Motor neuron (in vitro differentiated cells): ENCODE measurements at places on chromosomes 5 and 9. TPM values are rescaled to one million over a fixed set of nuclear protein-coding genes. Genes with fewer than 3 reads are reported as not detected.

ABCA2 gene
- total RNA-seq: 10.1 and 11.2 TPM in 2 replicates

OGN gene
- 0.16 and 0.50 TPM in 2 replicates for total RNA-seq

PDE6A gene
- total RNA-seq: 0.36 and 0.43 TPM in 2 replicates

RPS14 gene
- 5,237 and 6,053 TPM in 2 replicates for total RNA-seq

SPATA6L gene
- total RNA-seq: 2.9 and 3.8 TPM in 2 replicates

ARL14EPL gene
- 0.21 TPM in 1 of 2 replicates, not detected in the other for total RNA-seq

C5orf34 gene
- 2.2 and 2.7 TPM in 2 replicates for total RNA-seq

TRIM36 gene
- 0.45 and 1.1 TPM in 2 replicates for total RNA-seq

ARID3C gene
- total RNA-seq: 0.05 TPM in 1 of 2 replicates, not detected in the other

CDH10 gene
- 19.7 and 20.9 TPM in 2 replicates for total RNA-seq

BNC2 gene
- total RNA-seq: 1.5 and 1.6 TPM in 2 replicates

SPINK13 gene
- total RNA-seq: 0.51 and 0.81 TPM in 2 replicates

SNCB gene
- 5.0 and 5.6 TPM in 2 replicates for total RNA-seq

DNA sequence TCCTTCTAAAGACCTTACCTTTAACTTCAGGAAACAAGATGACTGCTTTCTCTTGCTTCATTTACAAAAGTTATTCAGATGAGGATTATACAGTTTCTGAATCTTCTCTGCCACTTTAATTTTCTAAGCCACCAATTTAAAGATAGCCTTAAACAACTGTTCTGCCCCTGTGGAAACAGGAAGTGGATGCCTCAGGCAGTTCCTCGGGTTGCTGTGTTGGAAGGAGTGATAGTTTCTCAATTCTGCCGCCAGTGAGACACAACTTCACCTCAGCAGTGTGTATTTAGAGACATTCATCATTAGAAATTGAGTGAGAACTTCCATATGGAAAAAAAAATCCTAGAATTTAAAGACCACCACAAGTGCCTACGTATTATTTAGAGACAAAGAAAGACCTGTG is 475.1 kb upstream of the WWC1 start:
- no peak for ATAC-seq

DNA sequence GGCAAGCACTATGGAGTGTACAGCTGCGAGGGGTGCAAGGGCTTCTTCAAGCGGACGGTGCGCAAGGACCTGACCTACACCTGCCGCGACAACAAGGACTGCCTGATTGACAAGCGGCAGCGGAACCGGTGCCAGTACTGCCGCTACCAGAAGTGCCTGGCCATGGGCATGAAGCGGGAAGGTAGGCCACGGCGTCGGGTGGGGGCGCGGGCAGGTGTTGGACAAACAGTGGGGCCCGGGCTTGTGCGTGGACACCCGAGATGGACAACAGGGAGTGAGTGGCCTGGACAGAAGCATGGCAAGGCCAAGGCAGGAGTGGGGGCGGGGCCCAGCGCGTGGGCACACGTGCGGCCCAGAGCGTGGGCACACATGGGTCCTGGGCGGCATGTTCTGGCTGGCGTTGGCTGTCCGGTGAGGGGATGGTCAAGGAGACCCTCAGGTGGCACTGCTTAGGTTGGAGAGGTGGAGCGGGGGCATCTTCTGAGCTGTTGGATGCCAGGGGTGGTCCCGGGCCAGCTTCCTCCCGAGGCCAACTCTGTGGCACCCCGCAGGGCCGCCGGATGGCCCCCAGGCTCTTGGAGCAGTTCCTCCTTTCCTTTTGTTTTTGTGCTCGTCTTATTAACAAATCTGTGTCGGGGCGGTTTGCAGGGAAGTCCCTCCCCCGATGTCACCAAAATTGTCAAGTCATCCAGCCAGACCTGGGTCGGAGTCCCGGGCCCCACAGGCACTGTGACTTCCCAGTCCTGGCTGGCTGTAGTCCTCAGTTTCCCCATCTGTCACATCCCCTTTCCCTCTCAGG is 82.9 kb downstream of the RXRA start:
- no peak for ATAC-seq

- ATAC-seq: no peak
Measured at GRCh38 chr9:31740705-31741104, 643.7 kb upstream of the ACO1 start.

- ATAC-seq: no peak
Measured at GRCh38 chr9:10282084-10282483, 330.7 kb downstream of the PTPRD start.

GRCh38 chr9:133801739-133802138 is 63.6 kb upstream of the SARDH start:
- ATAC-seq: no peak

DNA sequence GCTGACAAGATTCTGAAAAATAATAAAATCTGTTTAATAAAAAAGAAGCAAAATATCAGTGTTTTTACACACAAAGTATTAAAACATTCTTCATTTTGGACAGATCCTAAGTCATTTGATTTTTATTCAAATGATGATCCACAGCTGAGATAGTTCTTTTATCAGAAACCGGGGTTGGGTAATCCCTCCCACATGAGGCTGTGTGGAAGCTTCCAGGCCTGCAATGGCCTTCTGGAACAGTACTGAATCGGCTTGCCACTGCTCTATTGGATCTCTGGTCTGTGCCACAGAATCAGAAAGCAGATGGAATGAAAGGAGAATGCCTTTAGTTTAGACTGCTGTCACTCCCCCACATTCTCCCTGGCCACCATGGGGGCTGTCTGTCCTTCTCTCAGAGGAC is 6.1 kb upstream of the C5orf58 start:
- ATAC-seq: no peak

DNA sequence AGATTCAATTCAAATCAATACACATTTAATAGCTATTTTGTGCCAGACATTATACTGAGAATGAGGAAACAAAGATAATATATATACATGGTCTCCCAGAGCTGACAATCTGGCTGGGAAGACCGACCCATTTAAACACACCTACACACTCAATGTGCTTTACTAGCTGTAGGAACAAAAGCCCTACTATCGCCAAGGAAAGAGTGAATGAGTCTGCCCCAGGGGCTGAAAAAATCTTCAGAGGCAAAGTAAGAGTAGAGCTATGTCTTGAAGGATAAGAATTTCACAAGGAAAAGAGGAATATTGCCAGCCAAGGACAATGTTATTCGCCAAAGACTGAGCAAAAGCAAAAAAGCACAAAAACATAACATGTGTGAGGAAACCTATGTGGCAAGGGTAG is 6.6 kb downstream of the PFDN1 start:
- no peak for ATAC-seq

GRCh38 chr9:694403-695154 is 146.9 kb upstream of the DMRT1 start:
- peak; percentile 40 for ATAC-seq

GRCh38 chr5:148791334-148791667 is 35.1 kb upstream of the ADRB2 start:
- no peak for ATAC-seq

DNA sequence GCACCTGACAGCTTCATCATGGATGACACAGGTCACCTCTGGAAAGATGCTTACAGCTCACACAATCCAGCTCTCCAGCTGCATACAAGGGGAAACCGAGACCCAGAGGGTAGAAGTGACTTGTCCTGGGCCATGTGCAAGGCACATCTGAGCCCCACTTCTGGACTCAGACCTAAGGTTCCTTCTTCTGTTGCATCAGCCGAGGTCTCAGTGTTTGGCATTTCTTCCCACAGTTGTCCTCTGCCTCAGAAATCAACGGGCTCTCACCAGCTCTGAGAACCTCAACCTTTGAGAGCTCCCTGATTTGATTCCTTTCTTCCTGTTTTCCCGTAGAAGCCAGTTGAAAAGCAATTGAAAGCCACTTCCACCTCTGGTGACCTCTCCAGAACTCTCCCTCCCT is 38.7 kb upstream of the COL15A1 start:
- ATAC-seq: no peak

DNA sequence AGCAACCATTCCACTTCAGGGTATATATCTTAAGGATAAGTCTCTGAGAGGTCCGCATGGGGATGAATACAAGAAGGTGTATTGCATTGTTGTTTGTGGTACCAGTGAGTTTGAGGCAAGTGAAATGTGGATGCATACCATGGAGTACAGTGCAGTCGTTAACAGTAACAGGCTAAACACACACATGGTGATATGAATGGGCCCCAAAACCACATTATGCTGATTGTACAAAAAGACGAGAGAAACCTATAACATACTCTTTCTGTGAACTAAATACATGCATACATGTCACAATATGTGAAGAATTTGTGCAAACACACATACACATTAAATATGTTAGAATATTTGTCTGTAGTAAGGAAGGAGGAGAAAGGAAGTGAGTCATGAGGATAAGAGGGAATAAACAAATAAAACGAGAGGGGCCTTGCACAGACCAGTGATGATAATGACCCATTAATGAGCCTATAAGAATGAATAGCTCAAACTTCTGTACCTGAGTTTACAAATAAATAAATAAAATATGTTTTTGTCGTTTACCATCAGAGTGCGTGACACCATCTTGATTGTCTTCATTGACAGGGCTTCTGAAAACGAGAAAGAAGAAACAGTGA is 66.5 kb upstream of the RICTOR start:
- no peak for ATAC-seq

DNA sequence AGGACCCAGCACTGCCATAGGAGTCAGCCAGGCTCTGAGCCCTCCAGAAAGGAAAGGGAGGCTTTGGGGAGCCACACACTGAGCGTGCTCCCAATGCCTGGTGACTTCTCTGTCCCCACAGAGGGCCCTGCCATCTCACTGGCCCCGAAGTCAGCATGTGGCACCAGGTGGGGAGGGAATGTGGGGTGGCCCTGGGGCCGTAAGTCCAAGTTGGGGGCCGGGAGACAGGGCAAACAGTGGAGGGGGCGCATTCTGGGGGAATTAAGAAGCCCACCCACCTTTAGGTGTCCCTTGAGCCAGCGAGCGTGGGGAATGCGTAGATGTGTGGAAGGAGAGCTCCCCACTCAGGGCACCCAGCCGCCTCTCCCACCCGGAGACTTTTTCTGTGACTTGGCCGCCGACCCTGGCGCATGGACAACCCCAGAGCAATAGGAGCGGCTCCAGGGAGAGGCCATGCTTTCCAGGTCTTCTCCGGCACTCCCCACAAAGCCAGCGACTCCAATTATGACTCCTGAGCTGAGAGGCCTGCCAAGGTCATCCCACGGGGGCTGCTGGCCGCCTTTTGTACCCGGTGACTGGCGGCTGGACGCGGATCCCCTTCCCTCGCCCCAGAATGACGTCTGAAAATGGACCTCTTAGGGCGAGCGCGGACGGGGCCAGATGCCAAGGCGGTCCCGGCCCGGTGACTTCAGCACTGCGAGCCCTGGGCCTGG is 9.8 kb downstream of the IRX1 start:
- no peak for ATAC-seq

DNA sequence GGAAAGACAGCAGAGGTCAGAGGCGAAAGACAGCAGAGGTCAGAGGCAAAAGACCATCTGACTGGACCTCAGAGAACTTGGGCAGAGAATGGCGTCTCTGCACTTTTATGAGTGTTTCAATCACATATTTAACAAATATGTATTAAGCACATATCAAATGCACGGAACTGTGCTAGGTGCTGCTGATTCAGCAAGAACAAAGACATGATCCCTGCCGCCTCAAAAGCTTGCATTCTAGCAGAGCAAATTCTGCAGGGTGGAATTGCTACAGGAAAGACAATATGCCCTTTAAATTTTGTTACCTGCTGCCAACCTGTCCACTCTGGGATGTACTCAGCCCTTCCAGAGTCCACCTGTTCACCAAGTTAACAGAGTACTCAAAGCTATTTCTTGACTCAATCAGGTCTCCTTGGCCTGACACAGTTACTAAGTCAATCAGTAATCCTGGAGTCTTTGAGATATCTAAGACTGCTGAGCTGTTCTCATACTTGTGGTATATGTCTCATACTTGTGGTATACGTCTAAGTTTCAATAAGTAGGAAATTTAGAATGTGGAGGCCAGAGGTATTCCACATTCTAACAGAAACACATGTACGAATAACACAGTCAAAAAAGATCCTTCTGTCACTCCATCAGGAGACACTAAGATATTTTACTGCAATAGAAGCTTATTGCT is 131.8 kb downstream of the GNAQ start:
- ATAC-seq: no peak

- ATAC-seq: no peak
Measured at GRCh38 chr5:35979715-35980114, 11.5 kb downstream of the UGT3A1 start.

GRCh38 chr5:81393783-81394718 is at the start of gene ACOT12:
ACOT12 (minus strand) TSS chr5:81394134; CDS start chr5:81394114, 20 bp downstream.
- ATAC-seq: peak; percentile 83

- ATAC-seq: peak; percentile 80
Measured at GRCh38 chr9:81389569-81389993, 299.8 kb downstream of the TLE1 start.

DNA sequence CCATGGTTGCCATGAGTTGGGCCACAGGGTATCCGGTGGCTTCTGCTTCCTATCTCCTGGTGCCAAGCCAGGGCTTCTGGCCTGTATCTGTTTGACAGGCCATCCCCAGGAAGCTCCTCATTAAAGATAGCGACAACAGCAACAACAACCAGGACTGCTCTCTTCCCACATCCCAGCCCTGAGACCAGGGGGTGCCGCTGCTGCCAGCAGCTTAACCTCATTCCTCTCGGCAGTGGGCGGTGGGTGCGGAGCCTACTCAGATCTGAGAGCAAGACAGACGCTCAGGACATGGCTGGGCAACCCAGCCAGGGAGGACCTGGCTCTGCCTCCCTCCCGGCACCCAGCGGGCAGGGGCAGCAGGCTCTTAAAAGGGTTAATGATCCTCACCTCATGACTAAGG is 98.3 kb downstream of the PSD2 start:
- ATAC-seq: no peak

DNA sequence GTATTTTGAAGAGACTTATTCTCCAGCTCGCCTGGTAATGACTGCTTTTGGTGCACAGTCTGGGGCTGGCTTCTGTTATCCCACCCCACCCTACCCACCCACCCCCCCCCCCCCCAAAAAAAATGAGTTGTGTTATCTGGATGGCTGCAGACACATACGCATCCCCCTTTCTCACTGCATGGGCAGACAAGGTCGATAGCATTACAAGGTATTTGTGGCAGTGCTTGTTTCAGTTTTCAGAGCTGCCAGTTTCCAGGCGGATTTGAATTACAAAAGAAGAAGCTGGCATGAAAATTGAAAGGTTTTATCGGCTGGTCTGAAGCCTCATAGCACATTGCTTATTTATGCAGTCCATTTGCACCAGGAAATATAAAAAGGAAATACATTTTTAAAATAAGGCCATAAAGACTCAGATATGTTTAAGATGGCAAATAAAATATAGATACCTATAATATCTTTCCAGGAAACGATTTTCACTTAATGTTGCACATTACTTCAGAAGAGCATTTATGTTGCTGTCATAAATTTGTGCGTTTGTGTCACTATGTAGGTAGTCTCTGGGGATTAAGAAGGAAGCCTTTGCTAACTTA is 85.1 kb upstream of the GRHPR start:
- peak; percentile 22 for ATAC-seq

DNA sequence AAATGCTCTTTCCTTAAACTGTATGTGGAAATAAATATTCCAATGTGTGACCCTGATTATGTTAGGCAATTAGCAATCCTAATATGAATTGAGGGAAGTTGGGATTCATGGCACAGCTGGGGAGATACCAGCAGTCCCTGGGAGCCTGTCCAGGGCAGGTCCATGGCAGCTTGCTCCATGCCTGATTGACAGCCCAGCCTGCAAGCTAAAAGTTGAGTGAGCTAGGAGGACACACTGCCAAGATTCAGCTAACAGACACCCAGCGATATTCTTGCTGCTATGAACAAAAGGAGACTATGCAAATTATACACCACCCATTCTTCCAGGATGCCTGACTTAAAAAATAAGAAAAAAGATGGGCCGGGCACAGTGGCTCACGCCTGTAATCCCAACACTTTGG is 6.2 kb downstream of the TGFBI start:
- no peak for ATAC-seq

- ATAC-seq: no peak
Measured at GRCh38 chr5:93409691-93410090, 171.3 kb downstream of the NR2F1-AS1 start.
